H54 (cell line): ENCODE measurements at places on chromosomes 13 and 19.

DNA sequence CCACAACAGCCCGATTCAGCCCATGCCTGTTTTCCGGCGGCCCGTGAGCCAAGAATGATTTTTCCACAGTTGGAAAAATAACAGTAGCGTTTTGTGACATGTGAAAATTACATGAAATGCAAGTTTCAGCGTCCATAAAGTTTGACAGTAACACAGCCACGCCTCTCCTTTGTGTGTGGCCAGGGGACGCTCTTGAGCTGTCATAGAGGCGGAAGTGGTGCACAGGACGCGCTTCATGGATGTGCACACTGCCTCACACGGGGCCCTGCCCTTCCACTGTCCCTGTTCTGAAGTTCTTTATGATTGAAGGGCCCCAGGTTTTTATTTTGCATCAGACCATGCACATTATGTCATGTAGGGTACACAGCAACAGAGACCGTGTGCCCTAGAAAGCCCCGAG, 12.4 kb upstream of the ELAVL1 start:
- no peak for DNase-seq

GRCh38 chr19:12527034-12527836, 24.0 kb downstream of the ZNF564 start:
- no peak for DNase-seq

DNA sequence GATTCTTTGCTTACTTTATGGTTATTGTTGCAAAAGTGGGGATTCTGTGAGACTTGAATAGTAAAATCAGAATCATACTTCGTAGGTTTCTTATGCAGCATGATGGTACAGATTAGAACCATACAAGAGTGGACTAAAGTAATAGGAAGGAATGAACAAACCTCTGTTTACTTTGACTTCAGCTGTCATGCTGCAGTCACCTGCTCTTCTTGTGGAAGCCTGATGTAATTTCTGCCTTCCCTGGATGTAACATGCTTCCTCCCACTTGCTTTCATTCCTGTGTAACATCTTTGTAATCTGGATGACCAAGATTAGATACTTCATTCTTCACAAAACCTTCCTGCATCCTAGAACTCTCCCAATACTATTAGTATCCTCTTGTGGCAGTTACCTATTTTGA, 235.0 kb downstream of the PCCA start:
- DNase-seq, result no peak

GRCh38 chr13:46672338-46673090, 119.5 kb downstream of the LRCH1 start:
- no peak for DNase-seq

DNA sequence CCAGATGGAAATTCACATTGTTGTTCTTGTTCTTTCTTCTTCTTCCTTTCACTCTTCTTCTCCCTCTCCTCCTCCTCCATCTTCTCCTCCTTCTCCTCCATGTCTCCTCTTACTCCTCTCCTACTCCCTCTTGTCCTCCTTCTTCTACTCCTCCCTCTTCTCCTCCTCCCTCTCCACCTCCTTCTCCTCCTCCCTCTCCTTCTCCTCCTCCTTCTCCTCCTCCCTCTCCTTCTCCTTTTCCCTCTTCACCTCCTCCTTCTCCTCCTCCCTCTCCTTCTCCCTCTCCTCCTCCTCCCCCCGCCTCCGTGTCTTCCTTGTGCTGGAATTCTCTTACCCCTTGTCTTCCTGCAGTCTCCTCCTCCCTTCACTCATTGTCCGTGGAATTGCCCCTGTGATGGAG, 18.4 kb downstream of the CABP5 start:
- no peak for DNase-seq

DNA sequence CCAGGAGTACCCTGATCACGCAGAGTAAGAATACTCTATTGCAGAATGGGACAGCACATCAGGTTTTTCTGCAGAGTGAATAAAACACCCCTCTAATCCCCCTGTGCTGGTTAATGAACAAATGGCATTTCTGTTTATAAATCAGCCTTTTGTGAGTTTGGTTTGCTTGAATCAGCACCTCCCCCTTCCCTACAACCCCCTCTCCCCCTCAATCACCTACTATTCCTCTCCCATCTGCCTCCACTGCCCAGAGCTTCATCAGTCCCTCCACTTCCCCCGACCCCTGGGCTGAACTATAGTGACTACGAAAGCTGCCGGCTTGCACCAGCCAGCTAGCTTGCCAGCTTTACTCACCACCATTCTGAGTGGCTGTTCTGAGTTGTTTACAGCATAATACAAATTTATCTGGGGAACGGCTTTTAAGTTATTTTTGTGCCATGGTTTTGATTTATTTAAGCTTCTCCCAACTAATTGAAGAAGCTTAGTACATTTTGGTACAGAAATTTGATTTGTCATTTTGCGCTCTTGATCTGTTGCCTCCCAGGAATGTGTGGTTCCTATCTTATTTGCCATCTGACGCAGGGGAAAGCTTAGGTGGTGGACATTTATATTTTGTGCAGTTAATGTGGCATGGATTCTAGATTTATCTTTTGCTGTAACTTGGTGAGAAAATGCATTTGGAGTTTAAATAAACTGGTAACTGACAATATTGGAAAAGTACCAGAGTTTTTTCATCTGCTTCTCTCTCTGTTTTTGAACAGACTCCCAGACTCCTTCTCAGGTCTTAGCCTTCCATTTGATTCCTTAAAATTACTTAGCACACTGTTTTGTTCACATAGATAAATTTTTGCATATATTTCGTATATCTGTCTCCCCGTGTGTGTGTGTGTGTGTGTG, 41.7 kb upstream of the WDFY2 start:
- no peak for DNase-seq

GRCh38 chr13:111183087-111183645, 68.1 kb downstream of the ARHGEF7 start:
- DNase-seq, result no peak

- DNase-seq, result no peak
Measured at GRCh38 chr19:32450217-32450616, 44.6 kb downstream of the DPY19L3 start.
